ENCODE measurements at places on chromosomes 1 and 21.
A peak's percentile ranks its signal among the peaks of the same experiment; 100 is the strongest.

DNA sequence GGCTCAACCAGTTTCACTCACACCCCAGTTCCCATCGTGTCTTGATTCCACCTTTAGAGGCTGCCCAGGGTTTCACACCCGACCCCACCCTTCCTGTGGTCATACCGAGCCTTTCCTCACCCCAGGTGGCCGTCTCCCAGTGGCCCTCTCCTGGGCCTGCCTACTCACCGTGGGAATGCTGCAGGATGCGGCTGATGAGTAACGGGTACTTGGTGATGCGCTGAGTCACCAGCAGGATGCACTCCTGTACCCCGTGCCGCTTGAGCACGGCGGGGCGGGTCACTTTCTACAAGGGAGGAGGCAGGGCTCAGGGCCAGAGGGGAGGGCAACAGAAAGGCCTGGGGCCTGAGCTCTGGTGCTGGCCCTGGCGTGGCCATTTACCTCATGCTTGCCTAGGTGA lies 16.4 kb downstream of the ARHGEF2 start:
- peak; percentile 41 for DNase-seq

- no peak for DNase-seq
These were observed 193.0 kb downstream of the CACNA1E start for GRCh38 chr1:181676269-181676668.

GRCh38 chr1:161073474-161074121 lies 3.9 kb upstream of the ARHGAP30 start:
- DNase-seq = no peak

DNA sequence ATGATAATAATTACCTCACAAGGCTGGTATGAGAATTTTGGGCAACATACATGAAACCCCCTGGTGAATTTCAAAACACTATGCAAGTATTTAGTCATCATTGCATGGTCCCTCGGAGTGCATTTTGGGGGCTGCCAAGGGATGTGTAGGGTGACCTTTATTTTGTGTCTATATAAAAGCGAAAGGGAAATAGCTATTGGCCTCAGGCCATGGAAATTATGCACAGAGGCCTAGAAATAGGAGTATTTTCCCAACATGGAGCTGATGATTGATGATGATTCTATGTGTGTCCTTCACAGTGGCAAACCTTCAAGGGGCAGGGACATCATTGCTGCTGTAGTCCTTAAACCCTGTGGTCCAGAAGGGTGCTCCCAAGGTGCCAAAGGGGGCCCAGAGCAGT lies 265.5 kb downstream of the ST6GALNAC3 start:
- no peak for DNase-seq

DNA sequence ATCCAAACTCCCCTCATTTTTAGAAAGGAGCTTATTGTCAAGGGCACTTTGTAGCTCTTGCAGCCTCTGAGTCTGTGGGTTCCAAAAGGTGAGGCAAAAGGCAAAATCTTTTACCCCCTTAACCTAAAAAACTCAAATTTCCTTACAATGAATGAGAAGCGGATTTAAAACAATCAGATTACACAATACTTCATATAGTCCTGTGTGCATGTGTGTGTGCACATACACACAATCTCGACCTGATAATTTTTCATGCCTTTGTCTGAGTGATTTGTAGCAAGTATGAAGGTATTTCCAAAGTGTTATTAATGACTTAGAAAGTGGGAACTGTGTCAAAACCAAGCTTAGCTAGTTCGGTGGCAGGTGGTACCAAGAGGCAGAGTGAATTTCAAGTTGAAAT lies 42.9 kb downstream of the GRIK1 start:
- DNase-seq = no peak

GRCh38 chr1:61226791-61227567 lies 144.6 kb downstream of the NFIA start:
- DNase-seq = no peak

GRCh38 chr1:19979494-19979977 lies at the start of gene PLA2G2A:
TSS of gene PLA2G2A (minus strand) at chr1:19979618. CDS start at chr1:19978773, 845 bp downstream.
- no peak for DNase-seq

- no peak for DNase-seq
These were observed 540.9 kb downstream of the LMO4 start for GRCh38 chr1:87869567-87869966.

DNA sequence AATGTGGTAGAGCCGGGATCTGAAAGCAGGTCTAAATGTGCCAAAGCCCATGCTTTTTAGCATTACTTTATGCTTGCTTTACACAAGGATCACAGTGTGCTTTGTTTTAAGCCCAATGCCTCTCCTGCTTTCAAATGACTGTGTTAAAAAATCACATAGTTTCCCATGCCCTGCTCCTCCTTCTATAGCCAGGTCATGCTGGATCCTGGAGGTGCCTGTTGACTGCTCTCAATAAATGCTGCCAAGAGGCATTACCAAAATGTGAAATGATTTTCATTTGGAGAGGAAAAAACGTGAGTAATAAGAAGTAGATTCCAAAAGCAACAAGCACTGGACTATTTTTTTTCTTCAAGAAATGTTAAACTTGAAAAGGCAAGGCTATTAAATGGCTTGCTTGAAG lies 420.7 kb upstream of the USP24 start:
- DNase-seq = no peak

- no peak for DNase-seq
These were observed 35.4 kb downstream of the RGS4 start for GRCh38 chr1:163104385-163105099.

All from bone marrow (tissue), 2 donors.